SK-MEL-5 (cell line): ENCODE measurements at places on chromosomes 7 and 10.

DNA sequence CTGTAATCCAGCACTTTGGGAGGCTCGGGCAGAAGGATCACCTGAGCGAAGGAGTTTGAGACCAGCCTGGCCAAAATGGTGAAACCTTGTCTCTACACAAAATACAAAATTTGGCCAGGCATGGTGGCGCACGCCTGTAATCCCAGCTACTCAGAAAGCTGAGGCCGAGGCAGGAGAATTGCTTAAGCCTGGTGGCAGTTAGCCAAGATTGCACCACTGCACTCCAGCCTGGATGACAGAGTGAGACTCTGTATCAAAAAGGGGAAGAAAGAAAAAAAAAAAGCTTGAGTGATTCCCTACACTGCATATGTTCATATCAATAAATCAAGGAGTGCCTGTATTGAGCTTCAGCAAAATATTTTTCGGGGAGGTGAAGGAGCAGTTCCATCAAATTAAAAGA lies 45.8 kb upstream of the SRRM3 start:
- DNase-seq: peak; percentile 32

DNA sequence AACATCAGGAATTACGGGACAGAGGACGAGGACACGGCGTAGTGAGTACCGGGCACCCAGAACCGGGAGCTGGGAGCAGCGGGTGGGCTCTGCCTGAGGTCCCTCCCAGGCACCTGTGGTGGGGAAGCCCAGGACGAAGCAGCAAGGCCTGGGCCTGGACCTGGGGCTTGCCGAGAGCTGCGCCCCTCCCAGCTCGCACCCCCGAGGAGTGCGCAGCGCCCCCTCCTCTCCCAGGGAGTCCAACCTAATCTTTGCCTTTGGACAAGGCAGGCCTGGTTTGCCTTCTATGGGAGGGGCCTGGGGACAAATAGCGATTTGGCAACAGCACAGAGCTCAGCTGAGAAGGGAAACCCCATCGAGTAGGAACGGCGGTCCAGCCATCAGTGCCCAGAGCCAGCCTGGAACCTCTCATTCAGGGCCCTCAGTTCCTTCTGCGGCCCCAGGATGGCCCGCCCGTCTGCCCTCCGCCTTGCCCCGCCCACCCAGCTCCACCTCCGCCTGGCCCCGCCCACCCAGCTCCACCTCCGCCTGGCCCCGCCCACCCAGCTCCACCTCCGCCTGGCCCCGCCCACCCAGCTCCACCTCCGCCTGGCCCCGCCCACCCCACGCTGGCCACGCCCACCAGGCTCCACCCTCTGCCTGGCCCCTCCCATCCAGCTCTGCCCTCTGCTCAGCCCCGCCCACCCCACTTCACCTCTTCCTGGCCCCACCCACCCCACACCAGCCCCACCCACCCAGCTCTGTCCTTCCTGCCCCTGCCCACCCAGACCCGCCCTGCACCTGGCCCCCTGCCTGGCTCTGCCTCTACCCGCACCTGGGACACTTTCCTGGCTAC lies 32.5 kb upstream of the KNDC1 start:
- DNase-seq: peak; percentile 47

DNA sequence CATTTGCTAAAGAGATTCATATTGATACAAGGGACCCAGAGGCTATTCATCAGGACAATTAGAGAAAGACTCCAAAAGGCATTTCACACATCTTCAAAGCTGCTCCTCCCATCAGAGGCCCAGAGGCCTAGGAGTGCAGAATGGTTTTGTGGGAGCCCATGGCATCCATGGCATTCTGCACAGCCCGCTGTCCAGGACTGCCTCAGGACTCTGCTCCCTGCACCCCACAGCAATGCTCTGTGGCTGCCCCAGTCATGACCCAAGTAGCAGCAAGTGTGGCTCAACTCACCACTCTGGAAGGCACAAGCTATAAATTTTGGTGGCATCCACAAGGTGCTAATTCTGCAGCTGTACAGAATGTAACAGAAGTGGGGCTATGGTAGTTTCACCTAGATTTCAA lies 38.5 kb downstream of the ZNF438 start:
- DNase-seq: no peak

DNA sequence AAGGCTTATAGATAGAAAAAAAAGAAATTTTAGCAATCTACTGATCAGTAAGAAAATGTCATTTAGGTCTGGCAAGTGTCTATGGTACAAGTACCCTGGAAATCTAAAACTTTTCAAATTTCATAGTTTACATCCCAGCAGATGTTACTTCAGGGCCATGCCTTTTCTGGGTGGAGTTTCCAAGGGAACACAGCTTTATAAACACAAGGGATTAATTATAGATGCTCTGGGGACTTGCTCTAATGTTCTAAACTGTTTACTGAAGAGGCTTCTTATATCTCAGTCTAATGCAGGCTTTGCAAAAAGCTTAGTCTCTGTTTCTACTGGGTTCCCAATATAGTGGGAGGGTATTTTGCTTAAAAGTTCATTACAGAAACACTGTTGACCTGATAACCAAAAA lies 3.1 kb downstream of the CD36 start:
- no peak for DNase-seq

DNA sequence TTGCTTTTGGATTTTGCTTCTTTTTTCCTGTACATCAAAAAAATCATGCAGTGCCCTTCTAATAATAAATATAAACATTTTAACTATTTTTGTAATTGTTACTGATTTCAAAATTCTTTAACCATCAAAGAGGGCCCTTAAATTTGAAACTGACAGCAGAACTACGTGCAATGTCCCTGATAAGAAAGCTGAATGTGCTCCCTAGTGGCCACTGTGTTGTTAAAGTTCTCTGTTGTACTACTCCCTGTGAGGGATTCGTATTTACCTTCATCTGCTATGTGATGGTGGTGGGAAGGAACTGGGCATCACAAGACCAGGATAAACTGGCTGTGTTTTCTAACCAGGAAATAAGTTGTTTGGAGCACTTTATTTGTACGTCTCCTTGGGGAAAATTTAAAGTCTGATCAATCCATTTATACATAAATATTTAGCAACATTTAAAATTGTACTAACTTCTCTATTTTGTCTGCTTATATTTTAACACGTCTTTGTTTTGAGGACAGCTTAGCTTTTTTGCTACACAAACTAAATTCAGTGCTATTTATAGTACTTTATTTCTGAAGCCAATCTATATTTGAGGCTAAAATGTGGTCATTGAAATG lies 322.4 kb downstream of the HGF start:
- peak; percentile 90 for DNase-seq

GRCh38 chr7:142711746-142712616 lies 37.3 kb upstream of the PRSS1 start:
- DNase-seq: peak; percentile 66

DNA sequence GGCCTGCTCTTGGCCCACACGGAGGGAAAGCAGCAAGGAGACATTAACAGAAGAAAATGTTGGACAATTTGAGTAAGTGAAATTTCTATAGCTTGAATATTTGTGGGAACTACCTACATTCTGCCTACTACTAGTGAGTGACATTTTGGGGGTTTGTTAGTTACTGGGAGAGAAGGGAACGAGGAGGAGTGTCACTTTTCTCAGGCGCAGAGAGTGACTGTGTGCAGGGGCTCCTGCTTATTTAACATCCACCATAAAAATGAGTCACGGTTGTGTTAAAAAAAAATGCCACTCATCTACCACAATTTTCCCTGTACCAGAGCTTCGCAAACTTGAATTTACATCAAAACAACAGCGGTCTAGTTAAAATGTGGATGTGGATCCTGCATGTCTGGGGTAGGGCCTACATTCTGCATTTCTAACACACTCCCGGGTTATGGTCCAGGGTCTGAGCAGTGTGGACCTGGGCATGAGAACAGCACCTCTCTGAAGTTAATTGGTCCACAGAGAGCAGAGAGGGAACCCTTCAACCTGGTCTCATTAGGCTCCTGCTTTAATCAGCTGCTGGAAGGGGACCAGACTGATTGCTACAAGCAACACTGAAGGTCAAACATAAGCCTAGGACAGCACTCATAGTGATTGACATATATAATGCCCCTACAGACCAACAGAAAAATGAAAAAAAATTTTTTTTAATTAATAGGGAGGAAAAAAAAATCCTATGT lies 41.4 kb downstream of the ICA1 start:
- DNase-seq: no peak

DNA sequence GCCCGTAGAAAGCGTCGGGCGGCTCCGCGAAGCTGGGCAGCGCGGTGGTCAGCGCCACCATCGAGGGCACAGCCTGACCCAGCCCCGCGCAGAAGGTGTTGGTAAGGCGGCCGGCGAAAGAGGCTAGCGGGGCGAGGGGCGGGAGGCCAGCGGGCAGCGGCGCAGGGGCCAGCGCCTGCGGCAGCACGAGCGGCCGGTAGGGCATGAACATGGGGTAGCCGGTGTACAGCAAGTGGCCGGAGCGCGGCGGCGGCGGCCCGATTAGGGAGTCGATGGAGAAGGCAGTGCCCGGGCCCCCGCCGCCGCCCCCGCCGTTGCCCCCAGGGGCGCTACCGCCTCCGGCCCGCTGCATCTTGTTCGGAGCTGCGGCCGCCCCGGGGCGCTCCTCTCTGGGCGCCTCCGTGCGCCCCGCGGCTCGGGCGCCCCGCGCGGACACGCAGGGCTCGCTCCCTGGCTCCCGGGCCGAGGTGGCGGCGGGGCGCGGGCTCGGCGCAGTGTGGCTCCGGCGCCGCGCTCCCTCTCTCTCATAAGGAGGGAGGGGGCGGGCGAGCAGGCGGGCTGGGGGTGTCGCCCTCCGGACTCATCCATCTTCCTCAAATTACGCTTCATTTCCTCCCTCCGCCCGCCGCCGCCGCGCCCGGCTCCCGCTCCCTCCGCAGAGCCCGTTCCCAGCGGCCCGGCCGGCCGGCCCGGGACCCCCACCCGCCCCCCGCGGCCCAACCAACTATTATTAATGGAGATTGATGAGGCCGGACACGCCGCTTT lies at the start of gene GBX1:
TSS of gene GBX1 (minus strand) at position 498 of the 765 bp plus-strand sequence. CDS start at position 352, 146 bp downstream.
- no peak for DNase-seq

DNA sequence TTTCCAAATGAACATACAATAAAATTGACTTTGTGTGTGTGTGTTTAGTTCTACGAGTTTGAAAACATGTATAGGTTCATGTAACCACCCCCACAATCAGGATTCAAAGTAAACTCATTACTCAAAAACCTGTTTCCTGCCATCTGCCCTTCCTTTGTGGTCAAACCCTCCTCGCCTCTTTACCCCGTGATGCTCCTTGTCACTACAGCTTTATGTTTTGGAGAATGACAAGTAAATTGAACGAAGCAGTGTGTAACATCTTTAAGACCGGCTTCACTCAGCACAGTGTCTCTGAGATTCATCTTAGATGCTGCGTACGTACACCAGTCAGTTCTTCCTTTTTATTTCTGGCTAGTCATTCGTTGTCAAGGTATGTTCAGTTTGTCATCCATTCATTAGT lies 54.6 kb upstream of the MKI67 start:
- no peak for DNase-seq

GRCh38 chr10:86349940-86350630 lies 16.5 kb downstream of the GRID1 start:
- no peak for DNase-seq

DNA sequence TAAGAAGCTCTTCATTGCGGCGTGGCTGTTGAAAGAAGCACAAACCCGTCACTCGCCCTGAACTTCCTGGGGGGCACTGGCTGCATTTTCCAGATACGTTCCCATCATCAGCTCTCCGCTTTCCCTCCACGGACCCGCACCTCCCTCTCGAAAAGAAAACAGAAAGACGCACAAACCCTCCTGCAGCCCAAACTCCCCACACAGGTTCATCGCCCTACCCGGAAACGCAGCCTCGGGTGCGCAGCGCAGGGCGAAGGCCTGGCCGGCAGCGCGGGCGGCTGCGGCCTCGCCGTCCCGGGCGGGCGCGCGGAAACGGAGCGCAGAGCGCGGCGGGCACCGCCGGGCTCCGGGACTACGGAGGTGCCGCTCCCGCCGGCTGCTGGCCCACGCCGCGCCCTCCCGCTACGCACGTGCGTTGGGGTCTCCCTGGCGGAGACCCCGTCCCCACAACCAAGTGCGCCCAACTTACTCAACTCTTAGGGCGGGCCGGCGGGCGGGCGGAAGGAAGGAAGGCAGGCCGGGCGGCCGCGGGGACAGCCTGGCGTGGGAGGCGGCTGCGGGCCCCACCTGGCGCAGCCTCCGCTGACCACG lies 822 bp downstream of the ZNF800 start:
- DNase-seq: peak; percentile 29

DNA sequence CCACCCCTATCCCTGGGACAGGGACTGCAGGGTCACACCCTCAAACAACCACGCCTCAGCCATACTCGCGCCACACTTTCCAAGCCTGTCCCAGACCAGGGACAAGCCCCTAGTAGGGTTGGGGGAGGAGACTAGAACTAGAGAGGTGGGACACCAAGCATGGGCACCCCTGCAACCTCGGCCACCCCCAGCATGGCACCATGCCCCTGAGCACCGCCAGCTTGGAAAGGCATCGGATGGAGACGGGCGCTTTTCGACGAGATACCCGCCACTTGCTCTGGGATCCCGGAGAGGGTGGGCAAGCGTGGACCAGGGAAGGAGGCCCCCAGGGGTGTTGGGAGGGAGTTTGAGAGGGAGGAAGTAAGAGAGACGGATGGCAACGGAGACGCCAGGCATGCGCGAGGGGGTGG lies 13.1 kb upstream of the KMT2E start:
- DNase-seq: no peak

- DNase-seq: peak; percentile 56
Measured at GRCh38 chr7:21944616-21945453, 864 bp downstream of the CDCA7L start.

- no peak for DNase-seq
Measured at GRCh38 chr7:73833251-73833919, 2.6 kb downstream of the CLDN4 start.

DNA sequence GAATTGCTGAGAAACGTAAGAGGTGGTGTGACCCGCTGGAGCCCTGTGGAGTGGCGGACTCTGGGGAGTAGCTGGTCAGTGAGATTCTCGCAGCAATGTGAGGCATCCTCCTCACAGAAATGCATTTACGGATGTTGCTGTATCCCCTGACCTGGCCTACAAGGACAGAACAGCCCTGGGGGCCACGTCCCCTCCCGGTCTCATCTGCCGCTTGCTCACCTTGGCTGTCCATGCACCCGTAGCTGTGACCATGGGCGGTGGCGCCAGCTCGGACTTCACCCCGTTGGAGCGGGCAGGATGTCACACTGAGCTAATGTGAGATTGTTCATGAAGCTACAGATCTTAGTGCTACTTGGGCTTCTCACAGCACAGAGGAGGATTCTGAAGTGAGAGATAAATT lies 193.8 kb downstream of the EBF3 start:
- no peak for DNase-seq

GRCh38 chr10:46094931-46095750 lies 49.1 kb upstream of the MSMB start:
- DNase-seq: no peak
